HepG2 (cell line): ENCODE measurements at places on chromosomes 2 and 18.
A peak's percentile ranks its signal among the peaks of the same experiment; 100 is the strongest.

DNA sequence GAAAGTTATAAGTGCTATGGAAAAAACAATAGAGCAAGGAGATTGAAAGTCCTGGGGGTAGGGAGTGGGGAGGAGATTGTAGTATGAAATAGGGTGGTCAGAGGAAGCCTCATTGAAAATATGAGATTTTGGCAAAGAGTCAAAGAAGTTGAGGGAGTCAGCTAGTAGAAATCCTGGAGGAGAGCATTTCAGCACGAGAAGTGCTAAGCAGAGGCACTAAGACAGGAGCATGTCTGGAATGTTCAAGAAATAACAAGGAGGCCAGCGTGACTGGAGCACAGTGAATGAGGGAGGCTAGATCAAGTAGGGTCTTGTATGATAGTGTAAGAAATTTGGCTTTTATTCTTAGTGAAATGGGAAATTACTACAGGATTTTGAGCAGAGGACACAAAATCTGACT is 2.1 kb upstream of the TSPYL6 start:
- DNase-seq, result no peak

DNA sequence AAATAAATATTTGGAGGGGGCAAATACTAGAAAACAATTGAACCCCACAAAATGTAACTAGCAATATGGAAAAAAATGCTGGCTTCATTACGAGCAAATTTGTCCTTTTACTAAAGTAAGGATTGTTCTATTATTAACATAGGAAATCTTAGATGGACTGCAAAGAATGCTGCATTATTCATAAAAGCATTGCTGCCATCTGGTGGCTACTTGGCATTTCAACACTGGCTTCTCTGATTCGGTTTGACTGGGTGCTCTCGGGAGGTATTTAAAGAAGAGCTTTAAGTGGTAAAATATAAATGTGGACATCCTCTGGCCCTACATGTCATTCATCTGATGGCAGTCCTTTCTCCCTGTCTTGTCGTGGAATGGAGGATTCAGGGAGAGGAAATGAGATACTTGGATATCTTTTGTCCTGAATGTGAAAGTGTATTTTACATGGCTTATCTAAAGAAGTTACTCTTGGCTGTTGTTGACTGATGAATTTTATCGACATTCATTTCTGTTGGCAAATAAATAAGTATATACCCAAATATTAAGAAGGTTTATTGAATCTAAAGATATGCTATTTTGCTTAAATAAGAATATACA is 130.2 kb downstream of the ARHGAP15 start:
- peak; percentile 63 for DNase-seq

GRCh38 chr18:61471541-61471940 is 138.3 kb downstream of the CDH20 start:
- DNase-seq, result no peak

GRCh38 chr2:15939854-15940660 is at the start of gene MYCN:
Gene MYCN (plus strand): TSS chr2:15940550. CDS start chr2:15942065, 1,515 bp downstream.
- DNase-seq, result peak; percentile 41

GRCh38 chr2:206502729-206503128 is 59.4 kb downstream of the ADAM23 start:
- DNase-seq, result no peak

DNA sequence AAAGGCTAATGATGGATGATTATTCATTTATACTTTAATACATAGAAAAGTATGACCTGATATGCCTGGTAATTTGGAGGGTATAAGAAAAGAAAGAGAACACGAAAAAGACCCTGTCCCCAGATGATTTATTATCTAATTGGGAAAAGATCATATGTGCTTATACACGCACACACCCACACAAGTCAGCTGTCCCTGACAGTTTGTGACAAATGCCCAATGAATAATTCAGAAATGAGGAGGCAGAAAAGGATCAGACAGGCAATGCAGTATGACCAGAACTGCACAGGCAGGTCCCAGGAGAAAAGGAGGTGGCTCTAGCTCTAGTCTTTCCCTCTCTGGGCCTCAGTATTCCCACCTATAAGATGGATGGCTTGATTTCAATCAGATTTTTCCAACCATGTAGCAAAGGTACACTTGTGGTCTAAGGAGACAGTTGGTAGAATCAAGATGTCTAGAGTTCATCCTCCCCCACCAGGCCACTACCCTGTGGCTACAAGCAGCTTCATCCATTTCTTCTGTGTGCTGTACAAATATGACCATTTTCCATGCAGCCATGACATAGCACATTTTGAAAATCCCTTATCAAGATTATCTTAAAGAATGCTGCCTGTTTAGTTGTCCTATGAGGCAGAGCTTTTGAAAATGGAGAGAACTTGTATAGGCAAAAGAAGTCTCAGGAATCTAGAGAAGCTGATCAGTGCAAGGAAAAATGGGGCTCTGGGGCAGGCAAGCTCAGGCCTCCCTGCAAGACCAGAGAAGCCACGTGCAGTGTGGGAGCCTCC is 19.7 kb downstream of the CYRIA start:
- DNase-seq, result no peak

- DNase-seq, result no peak
Measured at GRCh38 chr2:68434981-68435380, 32.1 kb downstream of the FBXO48 start.

GRCh38 chr18:40606996-40607395 is 1348.0 kb upstream of the PIK3C3 start:
- DNase-seq, result no peak

DNA sequence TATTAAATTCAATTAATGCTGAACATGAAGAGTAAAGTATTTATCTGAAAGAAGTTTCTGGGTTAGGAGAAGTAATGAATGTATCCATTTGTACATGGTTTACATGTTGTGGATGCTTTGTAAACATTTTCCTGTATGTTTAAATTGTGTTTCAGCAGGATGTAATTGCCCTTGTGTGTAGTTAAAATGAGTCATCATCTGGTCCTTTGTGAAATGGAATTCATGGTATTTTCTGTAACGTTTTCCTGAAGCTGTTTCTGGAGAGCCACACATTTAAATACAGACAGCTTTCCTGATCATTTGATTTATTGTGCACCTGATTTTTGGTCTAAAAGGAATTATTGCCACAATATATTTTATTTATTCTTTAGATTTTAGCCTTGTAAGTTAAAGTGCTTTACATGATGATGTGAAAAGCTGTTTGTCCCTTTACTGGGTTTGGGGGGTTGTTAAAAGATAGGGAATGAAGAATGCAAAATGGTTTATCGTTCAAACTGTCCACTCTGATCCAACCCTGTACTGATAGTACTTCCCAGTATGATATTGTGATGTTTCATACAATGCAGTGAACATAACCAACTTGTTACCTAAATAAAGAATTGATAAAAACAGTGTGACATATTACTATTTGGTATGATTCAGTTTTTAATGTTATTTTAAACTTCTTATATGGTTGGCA is 41.7 kb upstream of the SLC3A1 start:
- DNase-seq, result peak; percentile 79

DNA sequence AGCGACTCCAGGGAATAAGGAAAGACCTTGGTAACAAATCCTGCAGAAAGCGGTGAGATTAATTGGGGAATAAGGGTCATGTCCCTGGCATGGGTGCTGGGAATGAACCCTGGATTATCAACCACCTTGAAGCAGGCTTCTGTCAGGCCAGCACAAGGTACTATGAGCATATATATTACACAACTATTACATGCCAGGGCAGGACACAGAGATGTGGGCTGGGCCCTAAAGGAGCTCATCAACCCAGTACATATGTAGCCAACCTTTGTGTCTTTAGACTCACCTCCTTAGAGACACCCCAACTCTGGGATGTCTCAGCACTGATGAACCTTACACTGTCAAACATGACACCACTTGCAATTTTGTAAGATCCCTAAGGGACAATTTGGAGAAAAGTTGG is 3.4 kb downstream of the SFXN5 start:
- DNase-seq, result no peak

GRCh38 chr2:235833971-235834620 is 334.1 kb downstream of the GBX2 start:
- no peak for DNase-seq

GRCh38 chr2:46458763-46459500 is 20.4 kb upstream of the TMEM247 start:
- no peak for DNase-seq

GRCh38 chr18:39380186-39380725 is 1814.7 kb upstream of the CELF4 start:
- no peak for DNase-seq

- no peak for DNase-seq
Measured at GRCh38 chr2:236250909-236251579, 13.2 kb downstream of the ASB18 start.

DNA sequence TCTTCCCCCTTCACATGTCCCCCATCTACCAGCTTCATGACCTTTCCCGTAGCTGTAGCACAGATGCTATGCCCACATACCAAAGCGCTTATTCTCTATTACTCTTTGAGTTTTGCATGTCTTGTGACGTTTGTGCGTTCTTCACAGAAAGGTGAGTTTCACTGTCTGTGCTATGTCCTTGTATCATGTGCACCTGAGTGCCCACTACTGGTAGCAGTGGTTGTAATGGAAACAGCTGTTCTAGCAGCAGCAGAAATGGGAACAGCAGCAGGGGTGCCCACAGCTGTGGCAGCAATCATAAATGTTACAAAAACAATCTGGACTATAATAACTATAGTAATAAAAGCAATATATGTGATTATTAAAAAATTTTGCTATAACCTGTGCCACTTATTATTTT is 127.1 kb downstream of the STK39 start:
- no peak for DNase-seq

- no peak for DNase-seq
Measured at GRCh38 chr18:29651122-29651680, 1391.3 kb downstream of the DSC3 start.

- no peak for DNase-seq
Measured at GRCh38 chr2:17104454-17104853, 413.8 kb downstream of the RAD51AP2 start.

DNA sequence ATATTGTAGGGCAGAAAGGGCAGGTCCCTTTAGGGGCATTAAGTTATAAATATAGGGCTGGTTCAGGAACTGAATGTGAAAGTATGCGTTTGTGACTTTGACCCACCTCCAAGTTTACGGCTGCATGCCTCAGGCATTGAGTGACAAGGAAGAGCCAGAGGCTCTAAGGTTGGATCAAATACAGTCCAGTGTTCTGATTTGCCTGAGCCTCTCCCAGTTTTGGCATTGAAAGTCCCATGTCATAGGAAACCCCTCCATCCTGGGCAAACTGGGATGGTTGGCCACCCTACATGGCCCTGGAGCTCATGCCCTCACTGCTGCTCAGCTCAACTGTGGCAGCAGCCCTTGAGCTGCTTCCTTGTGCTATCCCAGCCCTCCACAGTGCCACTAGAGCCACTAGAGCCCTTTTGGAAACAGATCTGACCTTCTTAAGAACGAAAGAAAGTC is 29.9 kb downstream of the HK2 start:
- no peak for DNase-seq

DNA sequence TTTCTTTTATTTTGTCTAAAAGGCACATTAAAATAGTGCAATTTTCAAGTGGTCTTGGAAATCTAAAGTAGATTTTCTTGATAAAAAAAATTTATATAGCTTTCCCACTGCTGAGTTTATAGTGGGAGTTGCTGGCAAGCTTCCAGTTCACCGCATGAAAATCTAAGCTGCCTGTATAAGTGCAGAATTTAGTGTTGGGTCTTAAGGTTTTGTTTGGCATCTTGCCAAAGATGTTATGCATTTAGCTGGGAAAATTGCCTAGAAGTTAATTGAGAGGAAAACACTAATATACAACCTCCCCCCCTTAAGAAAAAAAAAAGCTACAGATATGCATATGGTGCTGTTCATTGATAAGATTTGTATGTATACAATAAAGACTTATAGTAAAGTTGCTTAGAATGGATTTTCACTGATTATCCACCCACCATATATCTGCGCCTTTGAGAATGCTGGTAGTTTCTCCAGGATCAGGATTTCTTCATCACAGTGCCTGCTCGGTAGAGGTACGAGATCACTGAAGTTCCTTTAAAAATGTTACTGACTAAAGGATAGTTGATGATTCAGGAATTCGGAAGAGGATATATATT is 803.2 kb upstream of the POU3F3 start:
- no peak for DNase-seq

- DNase-seq, result peak; percentile 38
Measured at GRCh38 chr2:174603280-174603679, 5.7 kb upstream of the WIPF1 start.

- DNase-seq, result no peak
Measured at GRCh38 chr2:37366773-37367172, 22.3 kb downstream of the QPCT start.

- DNase-seq, result no peak
Measured at GRCh38 chr2:108940156-108940555, 48.9 kb downstream of the EDAR start.

GRCh38 chr18:24506175-24506574 is 45.7 kb downstream of the HRH4 start:
- no peak for DNase-seq

DNA sequence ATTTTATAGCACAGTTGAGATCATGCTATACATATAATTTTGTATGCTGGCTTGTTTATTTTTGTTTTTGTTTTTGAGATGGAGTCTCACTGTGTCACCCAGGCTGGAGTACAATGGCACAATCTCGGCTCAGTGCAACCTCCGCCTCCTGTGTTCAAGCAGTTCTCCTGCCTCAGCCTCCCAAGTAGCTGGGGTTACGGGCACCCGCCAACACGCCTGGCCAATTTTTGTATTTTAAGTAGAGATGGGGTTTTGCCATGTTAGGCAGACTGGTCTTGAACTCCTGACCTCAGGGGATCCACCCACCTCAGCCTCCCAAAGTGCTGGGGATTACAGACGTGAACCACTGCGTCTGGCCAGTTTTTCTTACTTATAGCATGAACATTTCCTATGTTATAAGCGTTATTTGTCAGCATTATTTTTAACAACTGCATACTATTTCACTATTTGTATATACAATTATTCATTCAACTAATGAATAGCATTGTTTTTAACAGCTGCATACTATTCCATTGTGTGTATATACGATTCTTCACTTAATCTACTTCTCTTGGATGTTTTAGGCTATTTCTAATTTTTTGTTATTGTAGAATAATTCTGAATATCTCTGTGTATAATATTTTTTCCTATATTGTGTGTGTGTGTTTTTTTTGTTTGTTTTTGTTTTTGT is 3.5 kb downstream of the EHD3 start:
- no peak for DNase-seq

- no peak for DNase-seq
Measured at GRCh38 chr2:144452169-144452988, 67.5 kb downstream of the ZEB2 start.

- DNase-seq, result no peak
Measured at GRCh38 chr2:203476881-203477280, 58.2 kb downstream of the RAPH1 start.

- peak; percentile 28 for DNase-seq
Measured at GRCh38 chr2:232142049-232142448, 180.5 kb downstream of the DIS3L2 start.

DNA sequence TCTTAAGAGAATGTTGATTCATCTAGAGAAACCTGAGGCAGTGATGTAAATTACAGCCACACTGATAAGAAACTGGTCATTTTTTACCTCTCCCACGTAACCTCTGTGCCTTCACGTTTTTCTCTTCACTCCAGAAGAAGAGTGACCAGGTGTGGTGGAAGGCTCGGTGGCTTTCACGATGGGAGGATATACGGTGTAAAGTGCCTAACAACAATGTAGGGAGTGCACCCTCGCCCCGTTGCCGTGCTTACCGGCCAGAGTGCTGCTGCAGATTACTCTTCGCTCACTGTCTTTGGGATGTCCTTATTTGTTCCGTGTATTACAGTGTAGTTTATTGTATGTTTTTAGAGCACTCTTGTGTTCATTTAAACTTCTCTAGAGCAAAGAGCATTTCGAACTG is 46.5 kb downstream of the NCK2 start:
- no peak for DNase-seq

GRCh38 chr2:197996583-197996982 is 192.2 kb downstream of the PLCL1 start:
- DNase-seq, result no peak
